SW 1271 (cell line): ENCODE measurements at places on chromosomes 6 and 20.

DNA sequence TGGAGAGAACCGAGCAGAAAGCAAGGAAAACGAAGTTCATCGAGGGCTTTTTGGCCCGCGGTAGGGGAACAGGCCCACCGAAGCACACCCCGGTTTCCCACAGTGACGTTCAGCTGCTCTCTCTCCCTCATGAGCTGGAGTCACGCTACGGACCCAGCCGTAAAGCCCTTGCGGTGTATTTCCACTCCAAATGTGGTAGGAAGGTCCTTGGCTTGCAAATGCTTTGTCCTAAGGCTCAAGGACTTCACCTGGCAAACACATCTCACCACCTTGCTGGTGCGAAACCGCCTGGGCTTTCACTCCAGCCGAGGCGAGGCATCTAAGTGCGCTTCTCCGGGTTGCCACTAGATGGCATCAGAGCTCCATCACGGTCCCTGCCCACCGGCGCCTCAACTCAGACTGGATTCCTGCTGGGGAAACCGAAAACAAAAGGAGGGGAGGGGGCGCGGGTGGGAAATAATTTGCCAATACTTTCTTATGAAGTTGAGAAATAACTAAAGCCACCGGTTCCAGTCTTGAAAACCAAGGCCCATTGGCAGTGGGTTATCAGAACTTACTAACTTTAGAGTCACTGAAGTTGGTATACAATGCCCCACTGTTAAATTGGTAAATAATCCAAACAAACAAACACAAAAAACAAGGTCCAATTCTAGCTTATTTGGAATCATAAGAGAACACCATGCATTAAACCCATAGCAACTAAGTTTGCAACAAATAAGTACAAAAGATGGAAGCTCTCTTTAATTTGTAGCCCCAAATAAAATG, 13.4 kb upstream of the FOXC1 start:
- DNase-seq: no peak

GRCh38 chr6:31559958-31560696, 12.0 kb upstream of the LTA start:
- DNase-seq: peak; percentile 82

DNA sequence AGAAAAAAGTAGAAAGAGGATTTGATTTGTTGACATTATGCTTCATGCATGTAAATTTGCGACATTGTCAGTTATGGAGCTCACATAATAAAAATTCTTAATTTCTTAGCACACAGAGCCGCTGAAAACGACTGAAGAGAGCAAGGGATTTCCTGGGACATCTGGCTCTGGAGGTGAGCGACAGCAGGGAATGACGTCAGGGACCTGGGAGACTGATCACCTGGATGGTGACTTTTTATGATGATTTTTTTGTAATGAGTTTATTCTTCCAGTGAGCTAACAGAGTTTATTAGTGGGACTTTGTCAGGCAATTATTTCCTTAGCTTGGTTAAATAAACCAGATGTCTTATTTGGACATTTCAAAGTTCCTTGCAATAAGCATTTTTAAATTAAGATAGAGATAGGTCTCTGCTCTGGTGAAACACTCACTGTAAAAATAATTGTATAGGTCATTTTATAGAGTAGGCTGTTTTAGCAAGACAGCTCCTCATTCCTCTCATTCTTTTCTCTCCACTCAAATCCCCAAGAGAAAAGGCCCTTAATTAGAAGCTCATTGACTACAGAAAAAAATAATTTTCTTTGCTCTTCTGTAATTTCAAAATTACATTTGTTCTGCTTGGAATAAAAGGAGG, 19.4 kb downstream of the TMEM200A start:
- no peak for DNase-seq

DNA sequence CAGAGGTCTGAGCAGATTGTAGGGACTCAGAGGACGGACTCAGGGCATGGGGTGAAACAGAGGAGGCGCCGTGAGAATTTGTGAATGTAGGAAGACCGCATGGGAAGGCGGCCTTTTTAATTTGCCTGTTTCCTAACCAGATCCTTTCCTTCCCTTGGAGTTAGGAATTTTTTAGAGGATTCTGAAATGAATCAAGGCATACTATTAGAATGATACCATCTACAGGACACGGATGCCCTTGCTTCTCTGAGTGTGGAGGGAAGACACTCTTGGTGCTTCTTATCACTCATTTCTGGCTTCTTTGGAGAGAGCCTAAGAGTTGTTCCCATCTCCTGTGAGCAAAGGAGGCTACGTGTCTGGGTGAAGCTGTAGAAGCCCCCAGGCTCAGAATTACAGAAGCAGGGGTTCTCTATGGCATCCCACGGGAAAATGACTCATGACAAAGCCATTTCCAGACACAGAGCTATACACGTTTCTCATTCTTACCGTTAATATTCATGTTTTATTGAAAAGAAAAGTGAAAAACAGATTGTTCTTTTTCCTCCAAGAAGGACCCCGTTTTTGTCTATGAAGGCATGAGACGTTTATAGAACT, 148.5 kb downstream of the EDN3 start:
- DNase-seq: no peak

DNA sequence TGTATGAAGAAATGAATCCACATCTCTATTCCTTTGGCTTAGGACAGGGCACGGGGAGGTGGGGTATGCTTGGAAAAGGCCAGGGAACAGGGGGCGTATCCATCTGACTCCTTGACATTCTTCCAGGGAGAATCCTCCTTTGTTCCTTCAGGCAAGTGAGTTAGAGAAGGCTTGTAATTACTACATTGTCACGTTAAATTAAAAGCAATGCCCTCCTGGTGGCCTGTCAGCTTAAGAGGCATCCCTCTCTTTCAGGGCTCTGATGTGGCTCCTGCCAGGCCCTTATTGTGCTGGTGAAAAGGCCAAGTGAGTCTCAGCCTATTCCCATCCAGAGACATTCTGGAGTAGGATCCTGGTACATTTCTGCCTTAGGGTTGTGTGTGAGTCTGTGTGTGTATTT, 128.3 kb downstream of the FOXA2 start:
- no peak for DNase-seq

DNA sequence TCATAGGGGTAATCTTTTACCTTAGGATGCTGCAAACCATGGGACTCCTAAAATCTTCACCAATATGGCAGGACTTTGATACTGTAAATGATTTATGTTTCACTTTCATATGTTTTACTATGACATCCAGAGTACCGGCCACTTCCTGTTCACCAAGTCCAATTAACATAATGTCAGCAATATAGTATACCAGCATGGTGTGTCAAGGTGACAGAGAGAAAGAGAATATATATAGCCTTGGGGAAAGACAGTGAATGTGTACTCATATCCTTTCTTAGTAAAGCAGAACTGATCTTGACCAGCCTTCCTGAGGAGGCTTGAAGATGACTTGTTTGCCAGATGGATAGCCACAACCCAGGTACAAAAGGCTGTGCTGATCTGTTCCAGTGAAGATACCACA, 127.9 kb downstream of the NRN1 start:
- DNase-seq: no peak

- peak; percentile 100 for DNase-seq
Observed at GRCh38 chr20:35883778-35884540, 70.3 kb downstream of the SCAND1 start.

GRCh38 chr6:168385037-168385759, 55.8 kb upstream of the SMOC2 start:
- DNase-seq: no peak

GRCh38 chr6:37868447-37868825, 48.9 kb downstream of the ZFAND3 start:
- peak; percentile 49 for DNase-seq

- no peak for DNase-seq
Observed at GRCh38 chr6:156543431-156543830, 233.7 kb upstream of the ARID1B start.

- DNase-seq: peak; percentile 77
Observed at GRCh38 chr6:6686748-6687601, 98.5 kb downstream of the LY86 start.

DNA sequence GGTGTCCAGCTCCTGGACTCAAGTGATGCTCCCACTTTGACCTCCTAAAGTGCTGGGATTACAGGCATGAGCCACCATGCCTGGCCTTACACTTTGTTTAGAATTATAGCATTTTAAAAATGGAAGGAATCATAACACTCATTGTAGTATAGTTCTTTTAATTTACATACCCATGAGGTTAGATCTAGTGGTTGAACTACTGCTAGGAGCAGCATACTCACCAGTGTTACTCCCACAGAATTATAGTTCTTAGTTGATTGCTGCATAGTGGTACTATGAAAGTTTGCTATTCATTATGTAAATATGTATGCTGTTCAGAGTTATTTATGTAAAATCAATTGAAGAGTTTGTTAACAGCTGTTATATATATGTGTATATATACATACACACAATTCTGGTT, 85.4 kb downstream of the MYO6 start:
- no peak for DNase-seq

DNA sequence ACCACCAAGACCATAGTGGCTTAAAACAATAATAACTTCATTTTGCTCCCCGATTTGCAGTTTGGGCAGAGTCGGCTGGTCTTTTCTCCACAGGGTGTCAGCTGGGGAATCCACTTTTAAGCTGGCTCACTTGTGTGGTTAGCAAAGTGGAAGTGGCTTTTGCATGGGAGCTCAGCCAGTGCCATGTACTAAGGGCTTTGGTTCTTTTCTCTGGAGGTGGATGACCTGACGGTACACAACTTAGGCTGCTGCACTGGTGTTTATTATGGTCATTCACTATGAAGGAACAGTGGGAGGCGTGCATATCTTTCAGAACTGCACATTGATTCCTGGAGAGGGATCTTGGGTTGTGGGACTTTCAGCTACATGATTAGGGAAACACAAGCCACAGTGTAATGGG, 141.0 kb downstream of the OR2B2 start:
- no peak for DNase-seq

GRCh38 chr6:147195510-147195909, 8.7 kb upstream of the STXBP5 start:
- no peak for DNase-seq
